Activated CD4-positive, CD25-positive, alpha-beta regulatory T cell treated with anti-CD3 and anti-CD28 coated beads, Interleukin-2, amount 50 U/mL, for 72 hours (primary cell): ENCODE measurements at places on chromosomes 6 and 20.
A peak's percentile ranks its signal among the peaks of the same experiment; 100 is the strongest.

DNA sequence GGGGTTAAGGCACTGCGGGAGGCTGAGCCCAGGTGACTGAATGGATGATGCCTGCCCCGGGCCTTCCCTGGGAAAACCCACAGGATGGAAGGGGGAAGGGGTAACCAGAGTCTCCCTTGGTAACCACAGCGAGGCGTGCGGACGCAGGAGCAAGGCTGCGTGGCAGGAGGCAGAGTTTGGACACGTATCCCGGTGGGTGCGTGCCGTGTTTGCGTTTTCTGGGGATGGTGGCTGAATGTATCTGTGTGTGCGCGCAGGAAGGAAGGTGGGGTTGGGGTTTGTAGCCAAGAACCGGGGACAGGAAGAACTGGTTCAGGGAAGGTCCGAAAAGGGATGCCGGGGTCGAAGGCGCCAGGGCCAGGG is 1.8 kb downstream of the MDGA1 start:
- peak; percentile 34 for DNase-seq

GRCh38 chr6:16591396-16592222 is 169.7 kb downstream of the ATXN1 start:
- no peak for DNase-seq

- DNase-seq, result no peak
These were observed 50.7 kb upstream of the FERMT1 start for GRCh38 chr20:6173481-6173880.

DNA sequence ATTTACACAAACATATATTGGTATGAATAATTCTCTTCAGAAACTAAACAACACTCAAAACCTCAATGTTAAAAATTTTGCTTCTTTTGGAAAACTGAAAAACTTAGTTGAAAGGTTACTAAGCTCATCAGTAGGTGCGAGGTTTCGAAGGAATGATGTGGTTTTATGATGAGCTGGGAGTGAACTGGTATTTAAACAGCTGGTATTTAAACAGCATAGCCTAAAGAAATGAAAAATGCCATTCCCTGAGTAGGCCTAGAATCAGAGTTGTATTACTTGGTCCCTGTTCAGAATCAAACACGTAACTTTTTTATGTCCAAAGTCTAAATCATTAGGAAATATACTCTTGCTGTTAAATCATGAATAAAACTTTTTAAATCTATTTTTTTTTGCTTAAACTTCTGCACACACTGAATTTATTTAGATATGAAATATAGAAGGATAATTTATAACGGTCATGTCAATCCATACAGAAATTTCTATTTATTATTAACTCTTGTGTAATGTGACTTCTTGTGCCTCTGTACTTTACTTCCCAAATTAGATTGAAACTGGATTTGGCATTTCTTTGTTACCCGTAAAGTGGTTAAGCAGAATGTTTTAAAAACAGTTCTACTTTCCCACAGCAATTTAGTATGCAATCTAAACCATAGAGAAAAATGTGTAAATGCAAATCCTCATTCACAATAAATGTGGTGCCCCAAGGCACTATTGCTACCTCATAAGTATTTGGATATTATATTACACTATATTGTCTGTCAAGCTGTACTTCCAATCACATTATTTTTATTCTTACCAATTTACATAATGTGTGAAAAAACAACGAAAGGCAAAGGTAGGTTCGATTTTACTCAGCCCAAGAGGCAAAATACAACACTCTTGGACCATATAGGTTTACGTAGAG is 124.1 kb downstream of the HS3ST5 start:
- no peak for DNase-seq

GRCh38 chr6:14474816-14475215 is 357.2 kb downstream of the CD83 start:
- DNase-seq, result no peak

GRCh38 chr6:115882174-115882573 is 178.5 kb downstream of the FRK start:
- DNase-seq, result no peak

DNA sequence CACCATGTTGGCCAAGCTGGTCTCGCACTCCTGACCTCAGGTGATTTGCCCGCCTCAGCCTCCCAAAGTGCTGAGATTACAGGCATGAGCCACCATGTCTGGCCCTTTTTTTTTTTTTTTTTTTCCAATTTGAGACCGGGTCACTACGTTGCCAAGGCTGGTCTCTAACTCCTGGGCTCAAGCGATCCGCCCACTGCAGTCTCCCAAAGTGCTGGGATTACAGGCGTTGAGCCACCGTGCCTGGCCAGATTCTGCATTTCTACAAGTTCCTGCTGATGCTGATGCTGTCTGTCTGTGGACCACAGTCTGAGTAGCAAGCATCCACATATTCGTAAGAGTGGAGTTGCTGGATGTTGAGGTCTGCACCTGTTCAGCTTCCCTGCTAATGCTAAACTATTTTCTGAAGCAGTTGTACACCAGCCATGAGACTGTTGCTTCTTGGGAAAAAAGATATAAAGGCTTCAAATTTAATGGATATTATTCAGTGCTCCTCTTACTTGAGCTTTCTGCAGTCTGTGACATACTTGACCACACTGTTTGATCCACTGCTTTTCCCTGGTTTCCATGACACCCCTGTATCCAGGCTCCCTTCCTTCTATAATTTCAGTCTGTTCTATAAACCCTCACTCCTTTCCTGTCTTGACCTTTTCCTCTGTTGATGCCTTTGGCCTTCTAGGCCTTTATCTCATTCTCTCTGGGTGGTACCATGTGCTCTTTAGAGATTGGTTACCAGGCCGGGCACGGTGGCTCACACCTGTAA is 10.1 kb upstream of the ZBTB12 start:
- no peak for DNase-seq
